ENCODE measurements at places on chromosomes 3 and 15. TPM values are rescaled to one million over a fixed set of nuclear protein-coding genes. Genes with fewer than 3 reads are reported as not detected.

PPM1L gene
- total RNA-seq, result 6.3 TPM

- peak; percentile 46 for DNase-seq
Measured at GRCh38 chr3:66800941-66801545, 197.1 kb upstream of the KBTBD8 start.

- no peak for DNase-seq
Measured at GRCh38 chr3:73933585-73933984, 308.8 kb upstream of the PDZRN3 start.

- no peak for DNase-seq
Measured at GRCh38 chr3:64097920-64098319, 74.6 kb upstream of the PSMD6 start.

DNA sequence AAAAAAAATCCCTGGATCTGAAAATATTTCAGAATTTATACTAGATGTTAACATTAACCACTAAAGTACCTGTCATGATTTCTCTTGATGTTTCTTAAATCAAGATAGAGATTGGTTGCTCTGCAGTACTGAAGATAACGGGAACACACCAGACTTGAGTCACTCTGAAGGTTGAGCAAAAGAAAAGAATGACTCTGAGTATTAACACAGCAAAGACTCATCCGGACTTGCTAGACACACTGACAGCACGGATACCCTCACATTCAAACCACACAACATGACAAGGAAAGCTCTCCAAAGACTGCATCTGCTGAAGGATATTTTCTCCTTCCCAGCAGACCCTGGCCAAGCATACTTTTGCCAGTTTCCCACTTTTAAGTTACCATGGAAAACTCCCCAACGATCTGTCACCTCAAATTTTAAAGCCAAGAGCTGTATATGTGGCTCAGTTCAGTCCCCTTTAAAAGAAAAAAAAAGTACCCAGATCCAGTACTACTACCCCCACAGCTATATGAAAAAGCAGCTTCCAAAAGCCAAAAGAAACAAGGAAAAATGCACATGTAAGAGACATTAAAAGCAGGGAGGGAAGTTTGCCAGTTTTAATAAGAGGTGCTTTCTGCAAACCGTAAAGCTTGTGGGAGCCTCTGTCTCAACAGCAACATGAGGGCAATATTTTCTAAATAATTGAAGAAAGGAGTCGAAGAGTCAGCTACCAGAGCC, 8.3 kb downstream of the EOGT start:
- DNase-seq, result no peak

TRNT1 gene
- total RNA-seq, result 16.0 TPM

GRCh38 chr3:115685097-115685496, 61.8 kb downstream of the GAP43 start:
- DNase-seq, result no peak

SLC6A1 gene
- 0.30 TPM for total RNA-seq

DNA sequence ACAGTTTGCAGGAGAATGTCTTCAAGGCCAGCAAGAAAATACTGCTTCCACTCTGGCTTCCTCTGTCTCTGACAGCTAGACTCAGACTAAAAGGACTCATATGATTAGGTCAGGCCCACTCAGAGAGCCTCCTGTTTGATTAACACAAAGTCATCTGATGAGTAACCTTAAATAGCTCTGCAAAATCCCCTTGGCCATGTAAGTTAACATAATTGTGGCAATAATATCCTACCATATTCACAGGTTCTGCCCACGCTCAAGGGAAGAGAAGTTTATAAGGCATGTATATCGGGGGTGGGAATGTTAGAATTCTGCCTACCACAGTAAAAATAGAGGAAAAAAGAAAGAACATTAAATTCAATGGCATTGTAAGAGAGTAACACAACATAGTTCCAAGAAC, 20.6 kb upstream of the HHATL start:
- no peak for DNase-seq

GRCh38 chr15:89371228-89372044, 36.8 kb upstream of the POLG start:
- no peak for DNase-seq

DNA sequence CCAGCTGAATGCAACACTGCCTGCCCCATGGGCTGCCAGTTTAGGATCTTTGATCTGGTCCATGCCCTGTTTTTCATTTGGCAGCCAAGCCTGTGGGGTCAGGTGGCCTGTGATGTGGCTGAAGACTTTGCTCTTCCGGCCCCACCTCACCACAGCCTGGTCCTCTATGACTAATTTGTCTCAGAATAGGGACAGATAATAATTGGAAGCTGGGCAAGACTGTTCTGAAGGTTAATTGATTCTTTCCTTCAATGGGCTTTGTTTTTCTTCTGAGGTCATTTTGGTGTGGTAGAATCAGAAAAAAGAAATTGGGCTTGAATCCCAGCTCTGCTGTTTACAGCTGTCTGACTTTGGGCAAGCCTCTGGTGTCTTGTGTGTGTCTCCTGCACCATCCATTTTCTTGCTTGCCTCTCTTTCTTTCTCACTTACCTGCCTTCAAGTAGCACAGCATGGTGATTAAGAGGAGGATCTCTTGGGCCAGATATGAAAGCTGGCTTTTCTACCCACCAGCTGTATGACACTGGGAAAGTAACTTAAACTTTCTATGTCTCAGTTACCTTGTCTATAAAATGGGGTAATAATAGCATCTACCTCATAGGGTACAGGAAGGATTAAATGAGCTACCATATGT, 24.2 kb downstream of the ABHD2 start:
- DNase-seq, result peak; percentile 78

- no peak for DNase-seq
Measured at GRCh38 chr3:39138804-39139415, 14.5 kb downstream of the CSRNP1 start.

TMC3 gene
- 0.22 TPM for total RNA-seq

DNA sequence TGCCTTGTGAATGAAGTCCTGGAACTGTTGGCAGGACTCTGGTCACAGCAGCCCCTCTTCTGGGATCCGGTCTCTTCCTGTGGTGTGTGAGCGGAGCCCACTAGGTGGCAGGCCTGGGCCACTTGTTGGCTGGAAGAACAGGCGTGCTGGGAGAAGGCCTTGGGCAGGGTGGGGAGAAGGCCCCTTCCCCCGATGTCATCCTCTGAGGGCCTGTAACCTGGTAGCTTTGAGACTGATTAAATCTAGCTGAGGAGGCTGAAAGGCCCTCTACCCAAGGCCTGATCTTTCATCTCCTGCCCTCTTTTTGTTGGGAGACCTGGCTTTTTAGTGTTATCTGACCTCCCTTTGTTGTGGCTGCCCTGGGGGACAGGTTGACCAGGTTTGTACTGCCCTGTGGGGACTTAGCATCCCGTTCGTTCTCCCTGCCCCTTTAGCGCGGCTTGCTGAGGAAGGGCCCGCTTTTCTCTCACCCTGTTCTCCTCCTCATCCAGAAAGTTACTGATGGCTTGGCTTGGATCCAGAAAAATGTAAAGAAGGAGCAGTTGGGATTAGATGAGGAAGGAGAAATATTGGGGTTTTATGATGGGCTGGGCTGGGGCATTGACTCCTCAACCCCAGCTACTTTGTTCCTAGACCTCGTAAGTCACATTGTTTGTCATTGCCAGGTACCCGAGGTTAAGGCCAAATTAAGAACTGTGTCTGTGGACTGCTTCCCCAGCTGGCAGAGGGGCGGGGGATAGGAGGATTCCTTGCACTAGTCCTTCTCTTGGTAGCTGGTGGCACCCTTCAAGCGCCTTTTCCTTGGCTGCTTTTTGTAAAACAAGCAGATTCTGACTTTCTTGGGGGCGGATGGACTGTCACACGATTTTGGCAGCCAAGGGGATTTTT, 48.5 kb downstream of the CHCHD6 start:
- DNase-seq, result peak; percentile 55

VPS39 gene
- total RNA-seq, result 60.6 TPM

PLSCR5 gene
- not detected for total RNA-seq

All from astrocyte (in vitro differentiated cells and primary cell).